NCI-H1105 (cell line): ENCODE measurements at places on chromosomes 4 and X.

GRCh38 chr4:152957437-152958171 is 21.5 kb downstream of the FHDC1 start:
- DNase-seq: no peak

DNA sequence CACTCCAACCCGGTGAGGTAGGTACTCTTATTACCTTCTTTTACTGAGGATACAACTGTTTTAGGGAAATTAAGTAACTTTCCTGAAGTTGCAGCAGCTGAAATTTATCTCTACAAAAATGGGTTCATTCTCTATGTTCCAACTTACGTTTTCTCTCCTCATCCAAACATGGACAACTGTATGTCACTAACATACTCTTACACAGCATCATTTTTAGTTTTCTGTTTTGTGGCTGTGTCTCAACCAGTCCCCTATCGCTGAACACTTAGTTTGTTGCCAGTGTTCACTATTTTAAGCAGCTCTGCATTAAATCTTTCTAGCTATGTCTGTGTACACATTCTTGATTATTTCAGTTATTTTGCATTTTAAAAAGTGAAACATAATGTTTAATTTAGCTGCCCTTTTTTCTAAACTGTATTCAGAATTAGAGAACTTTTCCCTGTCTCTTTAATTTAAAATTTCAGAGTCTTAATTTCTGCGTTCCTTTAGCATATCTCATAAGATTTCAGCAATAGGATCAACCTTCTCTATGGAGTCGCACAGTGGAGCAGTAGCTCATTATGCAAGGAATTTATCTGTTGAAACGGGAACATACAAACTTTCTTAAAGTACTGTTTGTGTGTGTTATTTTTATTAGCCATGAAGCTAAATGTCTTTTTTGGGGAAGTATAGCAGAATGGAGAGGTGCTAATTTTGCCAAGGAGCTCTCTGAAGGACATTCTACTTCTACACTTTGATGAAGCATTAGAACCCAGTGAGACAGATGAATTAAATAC is 3.8 kb downstream of the SGMS2 start:
- DNase-seq: no peak

- no peak for DNase-seq
These were observed 4.3 kb upstream of the SOD3 start for GRCh38 chr4:24791043-24791442.

DNA sequence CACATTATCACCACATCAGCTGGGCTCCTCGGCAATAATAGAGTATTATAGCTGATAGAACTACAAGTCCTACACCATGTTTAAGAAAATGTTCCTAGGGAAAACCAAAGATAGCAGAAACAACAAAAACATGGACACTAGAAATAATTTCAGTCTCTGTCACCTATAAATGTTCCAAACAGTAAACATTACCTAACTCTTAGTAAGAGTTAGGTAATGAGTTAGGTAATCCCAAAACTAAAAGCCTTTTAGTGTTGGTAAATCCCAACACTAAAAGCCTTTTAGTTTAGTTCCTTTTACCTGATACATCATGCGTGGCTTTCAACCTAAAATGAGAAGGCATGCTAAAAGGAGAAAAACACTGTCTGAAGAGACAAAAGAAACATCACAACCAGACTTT is 35.5 kb downstream of the MAGED2 start:
- DNase-seq: no peak

GRCh38 chrX:40050532-40050931 is 47.2 kb downstream of the BCOR start:
- no peak for DNase-seq

- no peak for DNase-seq
These were observed at the start of gene EXOC1L for GRCh38 chr4:55819634-55820033. Gene EXOC1L (plus strand): TSS chr4:55819790. CDS start chr4:55820027, 237 bp downstream.

DNA sequence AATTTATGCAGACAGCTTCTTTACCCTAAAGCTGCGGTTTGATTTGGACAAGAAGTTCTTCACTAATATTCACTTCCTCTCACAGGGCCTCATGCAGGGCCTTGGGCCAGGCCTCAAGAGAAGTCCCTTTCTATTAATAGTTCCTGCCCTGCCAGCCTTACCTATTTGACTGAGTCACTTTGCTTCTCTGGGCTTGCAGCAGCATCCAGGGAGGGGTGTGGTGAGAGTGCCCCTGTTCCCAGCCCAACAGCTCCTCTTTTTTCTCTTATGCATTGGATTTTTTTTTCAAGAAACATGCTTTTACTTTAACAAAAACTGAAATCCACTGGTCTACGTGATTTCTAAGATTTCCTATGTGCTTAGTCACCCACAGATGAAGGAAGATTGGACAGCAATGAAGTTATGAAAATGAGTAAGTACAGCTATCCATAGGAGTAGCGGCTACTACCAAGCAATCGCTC is 26.7 kb downstream of the FAM156B start:
- DNase-seq: no peak

DNA sequence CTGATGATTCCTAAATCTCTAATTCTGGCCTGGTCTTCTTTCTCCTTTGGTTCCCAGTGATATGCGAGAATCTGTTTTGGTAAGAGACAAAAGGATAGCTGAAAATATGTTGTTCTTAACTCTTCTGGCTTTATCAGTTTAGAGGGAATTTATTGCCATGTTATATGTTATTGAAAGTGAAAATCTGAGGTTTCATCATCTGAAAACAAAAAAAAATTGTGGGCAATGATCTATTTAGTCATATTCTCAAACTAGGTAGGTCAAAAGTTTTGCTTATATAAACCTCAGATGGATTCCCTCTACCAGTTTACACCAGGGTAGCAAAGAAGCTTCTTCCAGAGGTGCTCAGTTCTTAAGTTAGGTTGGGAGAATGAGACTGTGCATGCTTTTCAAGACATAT is 103.6 kb downstream of the ITM2A start:
- DNase-seq: no peak

DNA sequence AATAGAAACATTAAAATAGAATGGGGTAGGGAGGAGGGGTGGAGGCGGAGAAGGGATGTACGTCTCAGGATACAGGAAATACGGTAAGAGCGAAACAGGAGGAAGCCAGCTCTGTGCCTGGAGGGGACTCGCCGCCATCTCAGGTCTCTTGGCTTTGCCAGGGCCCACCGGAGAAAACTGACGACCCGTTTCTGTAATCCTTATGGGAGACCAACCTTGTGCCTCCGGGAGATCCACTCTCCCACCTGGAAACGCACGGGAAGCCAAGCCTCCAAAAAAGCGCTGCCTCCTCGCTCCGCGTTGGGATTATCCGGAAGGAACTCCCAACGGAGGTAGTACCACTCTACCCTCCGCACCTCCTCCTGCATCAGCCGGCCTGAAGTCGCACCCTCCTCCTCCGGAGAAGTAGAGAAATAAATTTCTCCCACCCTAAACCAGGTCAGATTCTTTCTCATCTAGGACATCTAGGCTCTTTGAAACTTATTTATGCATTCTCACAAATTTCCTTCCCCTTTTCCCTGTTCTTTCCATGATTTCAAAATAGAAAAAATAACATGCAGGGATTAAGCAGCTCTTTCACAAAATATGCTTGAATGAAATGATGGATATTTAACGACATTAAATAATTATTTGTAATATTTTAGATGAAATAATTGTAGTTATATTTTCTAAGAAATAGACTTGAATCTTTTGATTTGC is at the start of gene NBDY:
NBDY (plus strand) TSS at position 92 of the 699 bp plus-strand sequence; CDS start at position 203, 111 bp downstream.
- DNase-seq: peak; percentile 42

- no peak for DNase-seq
These were observed 3.7 kb downstream of the BLOC1S4 start for GRCh38 chr4:6719611-6720179.

GRCh38 chr4:75710246-75710645 is 14.1 kb upstream of the USO1 start:
- no peak for DNase-seq

DNA sequence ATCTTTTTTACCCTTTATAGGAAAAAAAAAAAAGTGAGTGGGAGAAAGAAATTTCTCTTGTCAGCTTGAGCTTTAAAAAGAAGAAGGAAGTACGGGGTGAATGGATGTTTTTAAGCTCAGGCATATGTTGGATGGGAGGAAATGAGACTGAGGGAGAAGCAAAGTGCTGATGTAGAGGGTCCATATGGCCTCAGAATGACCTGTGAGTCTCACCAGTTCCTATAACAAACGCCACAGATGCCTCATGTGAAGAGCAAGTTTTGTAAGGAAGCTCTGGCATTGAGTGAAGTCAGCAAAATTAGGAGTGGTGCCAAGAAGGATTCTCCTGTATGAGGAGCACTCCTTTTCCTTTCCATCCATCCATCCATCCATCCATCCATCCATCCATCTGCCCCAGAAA is 214.6 kb downstream of the PTTG2 start:
- DNase-seq: no peak

- DNase-seq: peak; percentile 30
These were observed 855 bp downstream of the GPRASP2 start for GRCh38 chrX:102712981-102713625.

DNA sequence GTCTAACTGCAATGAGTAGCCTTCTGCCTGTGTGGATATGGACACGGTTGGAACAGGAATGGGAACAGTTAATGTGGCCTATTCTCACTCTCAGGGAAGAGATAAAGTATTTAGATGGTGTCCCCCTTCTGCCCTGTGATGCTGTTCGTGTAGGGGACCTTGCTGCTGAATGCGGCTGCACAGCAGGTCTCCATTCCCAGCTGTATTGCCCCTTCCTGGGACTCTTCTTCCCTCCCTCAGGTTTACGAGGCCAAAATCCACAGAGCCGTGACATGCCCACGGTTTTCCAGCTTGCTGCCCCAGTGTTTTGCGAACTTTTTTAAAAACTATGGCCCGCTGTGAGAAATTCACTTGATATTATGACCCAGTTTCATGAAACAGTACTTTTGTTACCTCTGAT is 50.3 kb downstream of the SNX25 start:
- no peak for DNase-seq

DNA sequence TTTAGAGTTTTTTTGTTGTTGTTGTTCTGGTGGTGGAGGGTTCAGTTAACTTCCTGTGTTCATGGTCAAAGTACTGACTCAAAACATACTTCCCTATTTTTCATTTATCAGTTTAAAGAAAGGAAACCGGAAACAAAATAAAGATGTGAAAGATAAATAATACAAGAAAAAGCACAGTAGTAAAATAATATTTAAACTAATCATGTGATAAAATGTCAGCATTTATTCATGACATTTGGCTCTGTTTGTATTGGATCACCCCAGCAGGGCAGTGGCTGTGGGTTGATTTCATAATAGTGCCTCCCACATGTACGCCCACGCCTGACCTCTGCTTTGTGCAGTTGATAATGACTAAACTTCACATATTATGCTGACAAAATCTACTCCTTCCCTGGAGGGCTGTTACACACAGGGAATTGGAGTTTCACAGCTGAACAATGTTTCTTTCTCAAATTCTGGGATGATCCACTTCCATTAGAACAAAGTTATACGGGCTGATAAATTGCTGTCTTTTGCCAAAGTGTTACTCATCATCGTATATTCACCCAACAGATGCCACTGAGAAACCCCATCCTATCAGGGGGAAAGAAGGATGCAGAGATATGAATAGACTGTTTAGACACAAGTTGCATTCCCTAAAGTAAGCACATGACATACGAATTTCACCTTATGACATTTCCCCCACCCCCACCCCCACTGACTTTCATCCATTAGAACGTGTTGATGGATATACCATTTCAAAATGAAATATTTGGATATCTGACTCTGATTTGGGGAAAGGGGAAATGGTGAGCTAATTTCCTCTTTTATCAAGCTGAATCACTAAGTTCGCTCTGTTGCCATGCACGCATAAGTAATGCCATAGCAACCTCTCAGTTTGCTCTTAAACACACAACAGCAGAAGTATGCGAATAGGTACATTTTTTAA is 48.3 kb downstream of the AMELX start:
- no peak for DNase-seq

DNA sequence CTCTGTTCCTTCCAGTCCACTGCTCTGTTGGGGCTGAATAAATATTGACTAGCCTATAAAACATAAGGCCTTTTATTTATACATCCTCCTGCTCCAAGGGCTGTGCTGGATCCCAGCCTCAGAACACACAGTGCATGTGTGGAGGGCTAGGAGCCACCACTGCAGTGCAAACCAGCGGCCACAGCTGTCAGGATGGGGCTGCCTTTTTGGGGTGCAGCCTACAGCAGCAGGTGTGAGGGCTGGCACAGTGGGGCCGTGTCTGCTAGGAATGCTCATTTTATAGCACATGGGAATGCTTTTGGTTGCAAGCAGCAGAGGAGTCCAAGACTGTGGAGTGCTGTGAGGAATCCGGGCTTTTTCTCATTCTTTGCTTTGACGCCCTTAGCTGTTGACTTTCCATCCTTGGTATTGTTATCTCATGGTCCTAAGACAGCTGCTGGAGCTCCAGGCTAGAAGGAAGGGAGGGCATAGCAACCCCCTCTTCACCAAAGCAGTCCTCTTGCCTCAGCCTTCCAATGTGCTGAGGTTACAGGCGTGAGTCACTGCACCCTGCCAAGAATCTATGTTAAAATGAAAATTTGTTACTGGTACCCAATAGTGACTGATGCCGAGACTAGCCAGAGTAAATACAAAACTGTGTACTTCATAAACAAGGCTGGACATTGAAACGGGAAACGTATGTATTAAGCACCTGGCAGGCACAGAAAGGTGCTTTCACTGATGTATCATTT is 334.3 kb upstream of the GATB start:
- DNase-seq: no peak

DNA sequence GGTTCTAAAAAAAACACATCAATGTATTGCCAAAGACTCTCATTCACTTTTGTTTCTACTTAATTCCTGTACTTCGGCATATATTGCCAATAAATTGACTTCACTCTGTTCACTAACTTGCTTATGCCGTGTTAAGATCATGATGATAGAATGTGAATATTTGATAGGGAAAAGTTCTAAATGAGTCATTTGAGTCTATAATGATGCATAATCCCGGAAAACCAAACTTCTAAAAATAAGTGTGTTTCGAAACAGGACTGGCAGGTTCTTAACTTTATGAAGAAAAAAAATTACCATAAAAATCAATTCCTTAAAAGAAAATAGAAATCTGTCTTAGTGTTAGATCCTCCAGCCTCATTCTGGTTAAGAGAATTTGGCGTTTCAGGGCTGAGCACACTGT is 387.5 kb upstream of the FTHL17 start:
- no peak for DNase-seq

GRCh38 chr4:81590596-81590995 is 118.9 kb upstream of the RASGEF1B start:
- no peak for DNase-seq

DNA sequence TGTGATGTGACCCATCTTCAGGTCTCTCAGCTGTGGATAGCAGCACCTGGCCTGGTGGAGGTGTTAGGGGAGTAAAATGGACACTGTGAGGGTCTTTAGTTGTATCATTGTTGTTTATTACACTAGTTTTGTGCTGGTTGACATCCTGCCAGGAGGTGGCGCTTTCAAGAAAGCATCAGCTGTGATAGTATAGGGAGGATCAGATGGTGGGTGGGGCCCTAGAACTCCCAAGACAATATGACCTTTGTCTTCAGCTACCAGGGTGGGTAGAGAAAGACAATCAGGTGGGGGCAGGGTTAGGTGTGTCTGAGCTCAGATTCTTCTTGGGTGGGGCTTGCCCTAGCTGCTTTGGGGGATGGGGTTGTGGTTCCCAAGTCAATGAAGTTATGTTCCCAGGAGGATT is 162.8 kb downstream of the PPP1R2C start:
- DNase-seq: no peak

GRCh38 chrX:106780264-106780663 is 22.2 kb upstream of the TBC1D8B start:
- no peak for DNase-seq

GRCh38 chr4:185480016-185480732 is 8.6 kb upstream of the CCDC110 start:
- no peak for DNase-seq
